AG04450 (cell line): ENCODE measurements at places on chromosomes 2 and 18.

- DNase-seq = no peak
Measured at GRCh38 chr2:231672617-231673347, 35.5 kb upstream of the PTMA start.

DNA sequence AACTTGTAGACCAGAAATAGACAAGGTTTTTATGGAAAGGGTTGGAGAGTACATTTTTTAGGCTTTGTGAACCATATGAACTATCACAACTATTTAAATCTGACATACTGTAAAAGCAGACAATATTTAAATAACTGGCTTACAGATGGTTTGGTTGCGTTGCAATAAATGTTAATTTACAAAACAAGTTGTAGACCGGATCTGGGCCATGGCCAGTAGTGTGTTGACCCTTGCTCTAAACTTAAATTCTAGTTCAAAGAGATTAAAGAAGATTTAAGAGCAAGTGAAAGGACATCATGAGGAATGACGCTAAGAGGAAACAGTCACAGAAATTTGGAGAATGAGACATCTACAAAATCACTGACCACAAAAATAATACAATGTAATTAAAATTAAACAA lies 652.7 kb downstream of the DCDC2C start:
- no peak for DNase-seq

GRCh38 chr2:33478968-33479731 lies 2.7 kb downstream of the RASGRP3 start:
- DNase-seq = no peak

GRCh38 chr2:181456660-181457120 lies 496 bp upstream of the ITGA4 start:
- no peak for DNase-seq

DNA sequence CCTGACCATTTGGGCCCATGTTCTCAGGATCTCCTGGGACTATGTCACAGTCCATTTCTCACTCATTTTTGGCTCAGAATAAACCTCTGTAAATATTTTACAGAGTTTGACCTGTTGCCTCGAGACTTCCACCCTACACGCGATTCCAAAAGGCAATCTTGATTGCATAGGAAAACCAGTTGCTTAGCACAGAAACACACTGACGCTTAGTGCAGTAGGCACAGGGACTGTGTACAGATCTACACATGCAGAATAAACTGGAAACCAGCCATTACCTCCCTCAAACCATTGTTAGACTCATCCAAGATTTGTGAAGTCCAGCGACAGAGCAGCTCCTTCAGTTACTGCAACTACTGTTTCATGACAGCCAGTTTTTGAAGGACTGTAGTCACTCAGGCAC lies 73.0 kb downstream of the NCKAP5 start:
- no peak for DNase-seq

GRCh38 chr18:78901923-78902794 lies 77.5 kb upstream of the SALL3 start:
- no peak for DNase-seq

DNA sequence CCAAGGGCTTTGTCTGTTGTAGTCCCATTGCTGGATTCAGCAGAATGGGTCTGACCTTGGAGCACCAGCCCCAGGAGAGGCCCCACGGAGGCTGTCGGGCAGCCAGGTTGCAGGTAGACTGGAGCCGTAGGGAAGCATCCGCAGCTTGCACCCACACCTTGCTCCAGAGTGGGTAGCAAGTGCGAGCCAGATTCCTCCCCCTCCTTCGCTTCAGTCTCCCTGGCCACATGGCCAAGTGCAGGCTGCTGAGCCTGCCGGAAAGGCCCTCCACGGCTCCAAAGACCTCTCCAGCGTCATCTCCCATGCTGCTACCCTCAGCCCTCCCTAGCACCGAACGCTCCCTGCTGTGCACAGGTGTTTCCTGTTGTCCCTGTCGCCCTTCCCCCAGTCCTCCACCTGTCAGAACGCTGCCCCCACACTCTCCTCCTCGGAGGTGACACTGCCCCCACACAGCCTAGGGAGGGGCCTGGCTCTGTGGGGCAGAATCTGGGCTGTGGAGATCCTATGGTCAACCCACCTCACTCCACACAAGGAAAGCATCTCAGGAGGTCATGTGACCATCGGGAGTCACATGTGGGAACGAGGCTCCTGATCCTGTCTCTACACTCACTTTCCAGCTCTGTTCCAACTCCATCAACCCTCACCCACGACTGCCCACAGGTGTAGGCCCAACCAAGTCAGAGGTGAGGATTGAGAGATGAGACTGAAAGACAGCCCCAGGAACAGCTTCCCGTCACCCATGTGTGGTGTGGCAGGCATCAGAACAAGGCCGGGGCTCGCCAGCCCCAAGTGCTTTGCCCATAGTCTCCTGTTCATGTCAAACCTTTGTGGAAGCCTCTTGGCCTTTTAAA lies 8.3 kb downstream of the KCNF1 start:
- DNase-seq = no peak

DNA sequence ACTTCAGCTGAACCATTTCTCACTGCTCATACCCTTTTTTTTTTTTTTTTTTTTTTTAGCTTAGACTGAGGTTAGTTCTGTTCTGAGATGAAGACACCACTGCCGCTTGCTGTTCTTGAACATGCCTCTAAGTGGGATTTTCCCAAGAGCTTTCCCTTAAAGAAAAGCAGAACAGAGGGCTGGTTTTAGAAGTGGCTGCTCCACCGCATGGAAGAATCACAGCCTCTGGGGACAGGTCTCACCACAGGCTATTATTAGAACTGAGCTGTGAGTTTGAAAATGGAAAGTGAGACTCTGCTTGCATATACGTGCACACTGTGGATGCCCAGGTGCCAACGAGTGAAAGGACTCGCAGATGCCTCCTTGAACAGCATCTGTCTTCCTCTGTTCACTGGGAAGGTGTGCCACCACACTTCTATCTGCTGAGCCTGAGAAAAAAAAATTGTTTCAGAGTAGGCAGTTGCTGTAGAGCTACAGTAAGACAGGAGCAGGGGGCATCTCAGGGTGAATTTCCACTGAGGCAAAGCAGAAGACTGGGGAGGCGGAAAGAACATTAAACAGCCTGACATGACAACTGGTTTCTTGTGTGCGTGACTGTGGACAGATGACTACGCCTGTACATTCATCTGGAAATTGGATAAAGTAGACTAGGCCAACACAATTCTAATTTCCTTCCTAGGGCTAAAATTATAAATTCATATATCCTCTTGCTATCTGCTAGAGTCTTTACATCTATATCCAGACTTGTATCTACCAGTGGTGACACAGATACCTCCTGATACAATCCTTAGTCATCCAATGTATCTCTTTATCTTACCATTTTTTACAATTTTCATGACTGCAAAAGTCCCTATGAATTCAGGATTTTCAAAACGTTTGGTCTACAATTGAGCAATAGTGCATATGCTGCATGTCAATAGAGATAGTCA lies 1045.7 kb upstream of the CELF4 start:
- DNase-seq = no peak

DNA sequence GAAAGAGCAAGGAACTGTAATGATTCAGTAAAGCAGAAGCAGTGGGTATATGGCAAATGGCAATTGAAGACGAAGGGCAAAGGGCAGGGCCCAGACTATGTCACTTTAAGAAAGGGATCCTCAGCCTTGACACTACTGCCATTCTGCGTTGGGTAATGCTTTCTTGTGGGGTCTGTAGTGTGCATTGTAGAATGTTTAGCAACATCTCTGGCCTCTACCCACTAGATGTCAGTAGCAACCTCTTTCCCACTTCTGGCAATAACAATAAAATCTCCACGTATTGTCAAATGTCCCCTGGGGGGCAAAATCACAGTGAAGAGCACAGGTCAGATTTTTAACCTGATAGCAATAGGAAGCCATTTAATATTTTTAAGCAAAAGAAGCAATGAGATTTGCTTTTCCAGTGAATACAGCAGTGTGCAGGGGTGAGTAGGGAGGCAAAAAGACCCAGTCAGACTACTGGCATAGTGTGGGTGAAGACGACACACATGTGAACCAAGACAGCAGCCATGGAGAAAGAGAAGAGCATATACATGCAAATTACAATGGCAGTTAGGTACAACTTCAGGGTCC lies 209.5 kb downstream of the DYM start:
- DNase-seq = no peak

DNA sequence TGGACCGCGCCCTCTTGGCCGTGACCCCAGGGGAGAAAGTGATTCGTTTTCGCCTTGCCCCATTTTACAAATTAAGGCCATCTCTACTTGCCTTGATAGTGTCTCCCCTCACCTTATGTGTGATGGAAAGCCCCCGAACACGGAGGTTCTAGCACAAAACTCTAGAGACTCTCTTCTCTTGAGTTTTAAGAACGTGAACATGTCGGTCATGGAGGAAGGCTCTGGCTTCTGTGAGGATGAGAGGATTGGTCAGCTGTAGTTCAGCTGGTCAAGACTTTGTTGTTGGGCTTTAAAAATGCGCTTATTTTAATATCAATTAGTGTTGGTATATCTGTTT lies 828 bp downstream of the DYNC1I2 start:
- no peak for DNase-seq

GRCh38 chr2:15943378-15944280 lies 3.3 kb downstream of the MYCN start:
- DNase-seq = no peak
